ENCODE measurements at places on chromosomes 5 and 9.

DNA sequence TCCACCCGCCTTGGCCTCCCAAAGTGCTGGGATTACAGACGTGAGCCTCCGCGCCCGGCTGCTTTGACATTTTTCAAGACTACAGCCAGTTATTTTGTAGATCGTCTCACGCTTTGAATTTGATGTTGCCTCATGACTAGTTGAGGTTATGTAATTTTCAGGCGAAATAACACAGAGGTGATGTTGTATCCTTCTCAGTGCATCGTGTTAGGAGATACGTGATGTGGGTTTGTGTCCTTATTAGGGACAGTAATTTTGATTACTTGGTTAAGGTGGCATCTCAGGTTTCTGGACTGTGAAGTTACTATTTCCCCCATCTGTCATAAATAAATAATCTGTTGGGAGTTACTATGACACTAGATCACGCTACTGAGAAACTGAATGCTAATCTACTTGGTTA, 25.0 kb downstream of the CTNNA1 start:
- DNase-seq, result no peak

GRCh38 chr9:87710443-87710842, 15.5 kb upstream of the CTSL start:
- DNase-seq, result no peak

- no peak for DNase-seq
These were observed 8.5 kb downstream of the NEK6 start for GRCh38 chr9:124266139-124266825.

DNA sequence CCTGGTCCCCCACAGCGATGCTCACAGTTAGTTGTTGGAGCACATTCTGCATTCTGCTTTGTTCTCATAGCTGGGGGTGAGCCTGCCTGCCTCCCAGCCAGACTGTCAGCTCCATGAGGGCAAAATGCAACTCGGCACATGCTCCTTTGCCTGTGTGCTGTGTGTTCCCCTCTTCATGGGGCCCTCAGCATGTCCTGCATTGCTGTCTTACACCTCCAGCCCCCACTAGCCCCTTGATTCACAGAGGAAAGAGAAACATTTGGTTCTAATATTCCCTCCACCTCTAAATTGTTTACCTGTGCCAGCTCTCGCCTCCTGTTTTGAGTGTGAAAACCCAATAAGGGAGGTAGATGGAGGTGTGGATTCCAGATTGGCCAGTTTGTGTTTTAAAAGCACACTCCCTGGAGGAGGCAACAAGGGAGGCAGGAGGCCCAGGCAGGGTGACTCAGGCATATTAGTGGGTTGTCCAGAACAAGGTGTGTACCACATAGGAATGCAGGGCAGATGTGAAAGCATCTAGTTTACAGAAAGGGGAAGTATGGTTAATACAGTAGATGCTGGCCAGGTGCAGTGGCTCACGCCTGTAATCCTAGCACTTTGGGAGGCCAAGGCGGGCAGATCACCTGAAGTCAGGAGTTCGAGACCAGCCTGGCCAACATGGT, 224.6 kb downstream of the AGTPBP1 start:
- no peak for DNase-seq

DNA sequence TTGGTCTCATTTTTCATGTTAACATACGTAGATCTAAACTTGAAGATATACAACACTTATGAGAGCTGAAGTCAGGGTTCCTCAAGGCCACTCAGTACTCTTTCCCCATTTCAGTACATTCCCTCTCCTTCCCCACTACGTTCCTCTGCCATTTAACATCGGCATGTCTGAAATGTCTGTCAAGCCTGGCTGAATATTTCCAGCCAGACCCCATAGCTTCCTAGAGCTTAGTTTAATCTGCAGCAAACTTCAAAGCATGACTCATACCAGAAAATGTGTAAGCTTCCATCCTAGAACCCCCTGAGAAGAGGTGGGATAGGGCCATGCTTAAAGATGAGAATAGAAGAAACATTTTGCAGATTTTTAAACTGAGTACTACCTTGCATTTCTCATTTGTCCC, 6.2 kb downstream of the GZMA start:
- no peak for DNase-seq

- DNase-seq, result no peak
These were observed 43.1 kb downstream of the TRIO start for GRCh38 chr5:14186059-14186830.

DNA sequence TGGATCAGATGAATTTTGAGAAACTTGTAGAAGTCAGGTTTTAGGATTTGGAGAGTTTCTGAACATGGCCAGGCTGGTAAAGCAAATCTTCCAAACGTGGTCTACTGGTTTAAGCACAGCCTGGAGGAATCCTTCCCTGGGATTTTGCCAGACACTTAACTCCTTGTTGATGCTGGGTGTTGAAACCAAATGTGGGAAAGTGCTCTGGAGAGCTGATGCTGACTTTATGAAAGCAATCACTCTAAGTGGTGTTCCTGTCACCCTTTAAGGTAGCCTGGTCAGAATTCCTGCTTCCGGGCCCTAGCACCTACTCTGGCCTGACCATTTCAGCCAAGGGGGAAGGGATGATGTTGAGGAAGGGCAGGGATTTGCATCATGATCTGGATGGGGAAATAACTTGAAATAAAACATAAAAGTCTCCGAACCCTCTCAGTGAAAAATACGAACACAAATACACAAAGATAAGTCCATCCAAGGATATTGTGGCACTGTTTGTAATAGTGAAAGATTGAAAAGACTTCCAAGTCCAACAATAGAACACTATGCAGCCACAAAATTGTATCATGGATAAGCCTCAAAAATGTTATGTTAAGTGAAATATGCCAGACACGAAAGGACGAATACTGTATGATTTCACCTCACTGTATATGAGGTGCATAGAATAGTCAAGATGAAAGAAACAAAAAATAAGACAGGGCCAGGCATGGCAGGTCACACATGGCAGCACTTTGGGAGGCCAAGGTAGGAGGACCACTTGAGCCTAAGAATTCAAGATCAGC, 57.7 kb downstream of the PDE6A start:
- no peak for DNase-seq

DNA sequence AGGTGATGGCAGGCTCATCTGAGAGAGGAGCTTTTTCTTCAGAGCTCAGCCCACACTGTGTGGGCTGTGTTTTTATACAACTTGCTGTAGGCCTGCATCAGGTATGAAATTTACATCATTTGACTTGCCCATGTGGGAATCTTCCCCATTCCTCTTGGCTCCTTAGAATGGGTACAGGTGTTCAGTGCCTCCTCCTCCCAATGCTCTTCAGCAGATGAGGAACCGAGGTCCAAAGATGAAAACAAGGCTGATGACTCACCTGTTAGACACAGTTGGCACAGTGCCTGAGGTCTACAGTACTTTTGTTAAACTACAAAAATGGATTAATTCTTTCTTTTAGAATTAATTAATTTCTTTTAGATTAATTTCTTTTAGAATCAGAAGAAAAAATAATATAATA, 20.8 kb downstream of the PAPPA start:
- no peak for DNase-seq

- DNase-seq, result no peak
These were observed 55.2 kb upstream of the CTSL start for GRCh38 chr9:87670572-87671264.

GRCh38 chr5:76468635-76469425, 65.7 kb downstream of the IQGAP2 start:
- DNase-seq, result no peak

DNA sequence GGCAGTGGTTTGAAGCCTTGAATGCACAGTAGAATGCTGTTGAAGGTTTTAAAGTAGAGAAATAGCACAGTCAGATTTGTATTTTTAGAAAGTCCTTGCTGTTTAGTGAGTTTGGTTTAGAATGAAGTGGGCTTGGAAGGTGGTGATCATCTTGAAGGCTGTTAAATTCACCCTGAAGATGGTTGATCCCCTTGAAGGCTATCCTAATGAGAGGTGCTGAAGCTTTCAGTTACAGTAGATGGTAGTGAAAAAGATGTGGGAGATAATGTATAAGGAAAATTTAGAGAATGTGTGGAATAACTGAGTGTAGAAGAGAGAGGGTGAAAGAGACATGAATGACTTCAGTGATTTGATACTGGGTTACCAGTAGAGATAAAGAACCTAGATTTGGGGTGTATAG, 16.0 kb downstream of the TENT2 start:
- no peak for DNase-seq

DNA sequence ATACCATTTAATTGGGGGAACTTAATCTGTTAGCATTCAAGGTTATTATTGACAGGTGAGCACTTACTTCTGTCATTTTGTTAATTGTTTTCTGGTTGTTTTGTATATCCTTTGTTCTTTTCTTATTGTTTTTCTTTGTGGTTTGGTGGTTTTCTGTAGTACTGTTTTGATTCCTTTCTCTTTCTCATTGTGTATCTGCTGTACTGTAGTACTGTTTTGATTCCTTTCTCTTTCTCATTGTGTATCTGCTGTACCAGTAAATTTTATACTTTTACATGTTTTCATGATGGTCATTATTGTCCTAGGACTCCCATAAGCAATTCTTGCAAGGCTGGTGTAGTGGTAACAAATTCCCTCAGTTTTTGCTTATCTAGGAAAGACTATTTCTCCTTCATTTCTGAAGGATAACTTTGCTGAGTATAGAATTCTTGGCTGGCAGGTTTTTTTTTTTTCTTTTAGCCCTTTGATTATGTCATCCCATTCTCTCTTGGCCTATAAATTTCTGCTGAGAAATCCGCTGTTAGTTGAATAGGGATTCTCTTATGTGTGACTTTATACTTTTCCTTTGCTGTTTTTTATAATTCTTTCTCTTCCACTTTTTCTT, 24.1 kb upstream of the CACNA1B start:
- DNase-seq, result no peak

GRCh38 chr5:79448336-79448735, 65.6 kb downstream of the HOMER1 start:
- DNase-seq, result no peak

GRCh38 chr5:175706499-175706898, 48.6 kb downstream of the HRH2 start:
- DNase-seq, result no peak

- DNase-seq, result no peak
These were observed 32.3 kb upstream of the CDK5RAP2 start for GRCh38 chr9:120612218-120612617.

GRCh38 chr5:66307647-66308241, 163.6 kb downstream of the SREK1 start:
- DNase-seq, result peak; percentile 41

DNA sequence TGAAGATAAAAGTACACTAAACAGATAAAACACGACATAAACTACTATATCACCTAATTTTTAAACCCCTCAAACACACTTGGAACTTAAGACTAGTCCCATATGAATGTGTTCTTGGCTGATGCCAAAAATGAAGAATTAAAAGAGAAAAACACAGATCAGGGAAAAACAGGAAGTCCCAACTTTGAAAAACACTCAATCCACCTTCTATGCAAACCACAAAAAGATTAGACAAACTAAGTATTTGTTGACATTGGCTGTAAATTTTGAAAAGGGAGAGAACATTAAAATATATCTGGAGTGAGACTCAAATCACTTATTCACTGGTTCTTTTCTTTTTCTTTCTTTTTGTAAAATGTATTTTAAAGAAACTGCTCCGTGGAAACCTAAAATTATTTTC, 81.4 kb downstream of the ANKH start:
- DNase-seq, result no peak

DNA sequence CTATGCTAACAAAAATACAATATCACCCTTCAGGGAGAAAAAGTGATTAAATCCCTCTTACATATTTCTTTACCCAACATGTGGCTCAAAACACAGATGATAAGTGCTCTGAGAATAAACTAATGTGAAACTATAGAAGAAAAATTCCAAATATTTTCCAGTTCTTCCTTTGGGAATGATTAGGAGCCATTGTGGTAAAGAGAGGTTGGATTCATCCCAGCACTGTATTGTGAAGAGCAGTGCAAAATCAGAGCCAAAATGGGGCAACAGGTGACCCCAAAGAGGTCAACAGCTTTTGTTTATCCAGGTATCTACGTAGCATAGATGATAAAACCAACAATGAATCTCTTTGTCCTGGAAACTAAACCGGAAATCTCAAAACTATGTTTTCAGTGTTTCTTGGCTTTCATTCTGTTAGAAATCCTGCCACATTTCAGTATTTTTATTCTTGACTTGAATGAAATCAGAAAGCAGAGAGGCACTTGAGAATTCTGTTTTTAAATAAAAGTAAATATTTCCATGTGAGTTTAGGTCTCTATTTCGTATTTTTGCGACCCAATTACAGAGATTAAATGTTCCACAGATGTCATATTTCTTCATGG, 120.4 kb upstream of the FST start:
- DNase-seq, result no peak

DNA sequence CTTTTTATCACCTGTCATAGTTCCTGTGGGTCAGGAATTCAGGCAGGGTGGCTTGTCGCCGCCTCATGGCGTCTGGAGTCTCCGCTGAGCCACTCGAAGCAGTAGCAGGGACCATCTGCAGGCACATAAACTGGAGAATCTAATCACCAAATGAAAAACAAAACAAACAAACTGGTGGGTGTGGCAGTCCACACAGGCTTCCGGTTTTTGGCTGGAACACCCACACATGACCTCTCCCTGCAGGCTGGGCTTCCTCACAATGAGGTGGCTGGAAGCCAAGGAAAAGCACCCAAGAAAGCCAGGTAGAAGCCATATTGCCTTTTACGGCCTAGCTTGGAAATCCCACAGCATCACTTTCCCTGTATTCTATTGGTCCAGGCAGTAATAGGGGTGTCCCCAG, 197.0 kb downstream of the SYK start:
- no peak for DNase-seq

DNA sequence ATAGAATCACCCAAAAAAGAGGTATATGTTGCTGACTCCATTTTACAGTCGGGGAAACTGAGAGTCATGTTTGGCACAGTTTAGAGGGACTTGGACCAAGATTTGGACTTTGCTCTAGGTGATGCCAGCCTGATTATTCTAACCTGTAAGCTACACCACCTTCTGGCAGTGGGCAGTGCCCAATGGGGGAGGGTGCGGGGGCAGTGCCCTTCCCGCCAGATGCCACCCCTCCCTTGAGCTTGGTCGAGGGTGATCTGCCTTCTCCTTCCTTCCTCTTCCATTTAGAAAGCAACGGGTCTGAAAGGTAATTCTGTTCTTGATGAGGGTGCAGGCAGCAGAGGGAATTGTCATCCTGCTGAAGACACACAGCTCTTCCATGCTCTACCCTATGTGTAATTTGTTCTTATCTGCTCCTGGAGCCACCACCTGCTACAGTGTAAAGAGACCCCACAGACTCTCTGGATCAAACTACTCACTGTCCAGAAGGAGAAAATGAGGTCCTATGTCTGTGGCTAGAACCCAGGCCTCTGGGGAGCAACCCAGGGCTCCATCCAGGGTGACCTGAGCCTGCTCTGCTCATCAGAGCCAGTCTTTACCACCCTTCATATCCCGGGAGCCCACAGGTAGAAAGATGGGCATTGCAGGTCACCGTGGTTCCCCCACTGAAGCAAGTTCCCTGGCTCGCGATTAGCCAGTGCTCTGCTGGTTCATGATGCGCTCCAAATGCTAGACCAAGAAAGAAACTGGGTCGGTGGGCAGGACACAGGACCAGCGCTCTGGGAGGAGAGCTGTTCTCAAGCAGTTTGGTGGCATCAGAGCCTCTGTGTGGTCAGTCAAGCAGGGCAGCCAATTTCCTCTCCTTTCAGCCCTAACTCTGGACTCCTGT, 156.2 kb downstream of the RGS3 start:
- DNase-seq, result no peak

Data from CD4-positive, alpha-beta memory T cell (primary cell).